ENCODE measurements at places on chromosomes 16 and 17. TPM values are rescaled to one million over a fixed set of nuclear protein-coding genes. Genes with fewer than 3 reads are reported as not detected.

The GABARAPL2 gene
- 93.1 TPM for total RNA-seq

The CRHR1 gene
- not detected for total RNA-seq

The VTN gene
- total RNA-seq = 22.7 TPM

The SUPT6H gene
- total RNA-seq = 101 TPM

The ZACN gene
- not detected for total RNA-seq

The ABCC12 gene
- under 0.01 TPM for total RNA-seq

The ZG16 gene
- total RNA-seq = not detected

The TNFRSF12A gene
- 47.4 TPM for total RNA-seq

The SOX15 gene
- 3.6 TPM for total RNA-seq

The TXNL4B gene
- total RNA-seq = 20.5 TPM

The TSPAN10 gene
- not detected for total RNA-seq

The KRTAP17-1 gene
- total RNA-seq = not detected

The CLDN7 gene
- total RNA-seq = 2.4 TPM

DNA sequence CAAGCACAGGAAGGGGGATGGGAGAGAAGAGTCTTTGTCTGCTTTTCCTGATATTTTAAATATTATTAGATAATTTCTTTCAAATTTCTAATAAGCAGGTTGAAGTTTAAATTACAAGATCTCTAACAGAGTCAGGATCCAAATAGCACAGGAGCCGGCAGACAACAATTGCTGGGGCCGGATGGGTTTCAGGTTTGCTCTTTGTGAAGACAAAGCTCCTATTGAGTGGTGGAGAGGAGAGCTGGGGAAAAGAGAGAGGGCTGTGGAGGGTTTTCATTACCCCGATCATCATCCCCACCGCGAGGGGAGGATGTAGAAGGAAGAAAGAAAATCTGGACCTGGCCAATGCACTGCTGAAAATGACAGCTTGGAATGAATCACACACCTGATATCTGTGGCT lies 197.3 kb downstream of the SOX9 start:
- no peak for DNase-seq

- DNase-seq = no peak
These were observed 231.1 kb upstream of the TBX2 start for GRCh38 chr17:61168506-61168905.

GRCh38 chr16:28292731-28293600 lies 641 bp downstream of the SBK1 start:
- no peak for DNase-seq

GRCh38 chr16:69812688-69813014 lies 50.5 kb downstream of the WWP2 start:
- no peak for DNase-seq

DNA sequence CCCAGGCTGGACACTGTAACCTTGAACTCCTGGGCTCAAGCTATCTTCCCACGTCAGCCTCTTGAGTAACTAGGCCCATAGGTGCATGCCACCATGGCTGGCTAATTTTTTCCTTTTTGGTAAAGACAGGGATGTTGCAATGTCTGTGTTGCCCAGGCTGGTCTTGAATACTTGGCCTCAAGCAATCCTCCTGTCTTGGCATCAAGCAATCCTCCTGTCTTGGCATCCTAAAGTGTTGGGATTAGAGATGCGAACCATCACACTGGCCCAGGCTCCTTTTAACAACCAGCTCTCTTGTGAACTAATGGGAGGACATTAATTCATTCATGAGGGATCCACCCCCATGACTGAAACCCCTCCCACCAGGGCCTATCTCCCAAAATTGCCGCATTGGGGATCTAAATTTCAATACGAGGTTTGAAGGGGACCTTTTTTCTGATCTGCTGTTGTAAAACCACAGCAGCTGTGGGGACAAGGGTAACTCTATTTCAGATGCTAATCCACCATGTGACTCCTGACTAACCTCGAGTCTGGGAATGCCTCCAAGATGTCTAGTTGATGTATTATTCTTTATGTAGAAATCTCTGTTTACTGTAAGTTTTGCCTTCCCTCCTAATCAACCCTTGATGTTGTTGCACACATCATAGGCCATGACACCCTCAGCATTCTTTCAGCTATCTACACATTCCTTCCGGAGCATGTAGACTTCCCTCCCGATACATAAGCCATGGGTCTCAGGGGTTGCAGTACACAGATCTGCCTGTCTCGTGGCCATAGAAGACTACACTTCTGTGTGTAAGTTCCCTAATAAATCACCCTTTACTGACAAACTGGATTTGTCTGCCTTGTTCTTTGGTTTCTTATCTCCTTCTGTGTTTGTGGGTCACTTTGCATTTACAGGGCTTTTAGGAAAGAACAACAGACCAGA lies 37.6 kb downstream of the RNF112 start:
- no peak for DNase-seq

- no peak for DNase-seq
These were observed 106.3 kb upstream of the SIAH1 start for GRCh38 chr16:48491517-48491916.

DNA sequence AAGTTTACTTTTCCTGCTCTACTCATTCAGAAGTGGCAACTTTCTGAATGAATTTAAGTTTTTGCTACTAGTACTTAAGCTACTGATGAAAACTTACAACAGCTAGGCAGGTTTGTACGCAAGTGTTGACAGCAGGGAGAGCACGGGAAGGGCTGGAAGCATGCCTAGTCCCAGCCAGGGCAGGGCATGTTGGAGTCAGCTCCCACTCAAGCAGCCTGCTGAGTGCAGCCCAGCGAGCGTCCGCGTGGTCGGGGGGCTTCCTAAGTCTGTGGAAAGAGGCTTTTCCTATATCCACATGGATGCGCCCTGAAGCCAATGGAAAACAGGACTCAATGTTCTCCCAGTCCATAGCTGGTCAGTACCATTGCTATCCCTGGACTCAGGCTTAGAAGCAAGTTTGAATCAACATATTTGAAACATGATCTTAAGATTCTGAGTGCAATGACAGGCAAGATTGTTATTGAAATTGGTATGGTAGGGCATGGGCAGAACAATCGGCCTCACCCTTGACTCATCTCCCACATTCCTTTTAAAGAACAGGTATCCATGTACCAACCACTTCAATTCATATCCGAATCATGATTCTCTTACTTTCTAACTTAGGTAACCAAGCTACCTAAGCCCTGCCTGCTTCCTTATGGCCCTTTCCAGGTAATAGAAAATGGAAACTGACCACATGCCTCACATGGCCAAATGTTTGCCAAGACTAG lies 22.5 kb downstream of the CYB5D2 start:
- DNase-seq = no peak

DNA sequence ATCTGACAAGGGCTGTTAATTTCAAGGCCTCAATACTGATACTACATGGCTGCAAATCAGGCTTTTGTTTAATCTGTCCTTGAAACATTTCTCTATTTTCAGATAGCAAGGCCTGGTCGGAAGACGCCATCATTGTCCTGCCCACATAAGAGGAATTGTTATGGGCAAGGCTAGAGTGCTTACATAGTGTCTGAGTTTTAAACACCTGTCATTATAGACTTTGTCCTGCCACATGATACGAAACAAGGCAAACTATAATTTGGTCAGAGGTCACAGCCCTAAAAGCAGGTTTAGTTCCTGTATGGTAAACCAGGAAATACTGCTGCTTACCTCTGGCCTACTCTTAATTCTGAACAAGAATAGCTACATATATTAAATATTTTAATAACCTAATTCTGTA lies 104.4 kb downstream of the SSH2 start:
- no peak for DNase-seq

- no peak for DNase-seq
These were observed 151.7 kb downstream of the CBLN1 start for GRCh38 chr16:49129935-49130334.

GRCh38 chr16:4709481-4709880 lies 16.1 kb downstream of the NUDT16L1 start:
- no peak for DNase-seq

GRCh38 chr16:81526935-81527334 lies 82.3 kb downstream of the CMIP start:
- DNase-seq = no peak

GRCh38 chr16:10629592-10629963 lies 49.2 kb upstream of the EMP2 start:
- no peak for DNase-seq

GRCh38 chr16:78505544-78506366 lies 406.3 kb downstream of the WWOX start:
- DNase-seq = peak; percentile 69

DNA sequence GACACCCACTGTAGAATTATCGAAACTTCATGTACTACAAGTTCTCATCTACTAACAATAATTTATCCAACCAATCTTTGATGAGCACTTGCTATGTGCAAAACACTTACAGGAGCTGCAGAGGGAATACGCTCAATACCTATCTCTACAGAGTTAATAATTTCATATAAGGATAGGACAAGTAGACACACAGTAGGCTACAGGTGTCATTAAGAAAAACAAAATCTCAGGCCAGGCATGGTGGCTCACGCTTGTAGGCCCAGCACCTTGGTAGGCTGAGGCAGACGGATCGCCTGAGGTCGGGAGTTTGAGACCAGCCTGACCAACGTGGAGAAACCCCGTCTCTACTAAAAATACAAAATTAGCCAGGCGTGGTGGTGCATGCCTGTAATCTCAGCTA lies 91.3 kb upstream of the PLEKHM1 start:
- DNase-seq = no peak

GRCh38 chr17:57186226-57187019 lies 69.9 kb upstream of the MSI2 start:
- no peak for DNase-seq

GRCh38 chr17:63999680-64000531 lies 1.8 kb downstream of the PRR29 start:
- no peak for DNase-seq

- DNase-seq = no peak
These were observed 185.4 kb upstream of the ZFHX3 start for GRCh38 chr16:73233329-73233765.

DNA sequence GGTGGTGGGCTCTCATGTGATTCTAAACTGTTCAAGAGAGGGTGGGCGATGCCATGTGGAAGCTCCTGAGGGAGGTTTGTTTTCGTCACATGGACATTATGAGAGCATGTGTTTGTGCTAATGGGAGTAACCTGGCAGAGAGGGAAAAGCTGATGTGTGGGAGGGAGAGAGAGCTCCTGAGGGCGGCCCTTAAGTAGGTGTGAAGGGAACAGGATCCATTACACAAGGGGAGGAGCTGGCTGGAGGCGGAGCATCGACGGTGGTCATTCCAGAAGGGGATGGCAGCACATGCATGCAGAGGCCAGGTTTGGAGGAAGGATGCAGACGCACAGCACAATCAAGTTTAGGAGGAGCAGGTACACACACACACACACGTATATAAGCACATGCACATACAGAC lies 197.5 kb downstream of the RPTOR start:
- no peak for DNase-seq

GRCh38 chr17:78122931-78123249 lies 5.7 kb downstream of the TMC6 start:
- no peak for DNase-seq

GRCh38 chr16:85057212-85057889 lies 29.8 kb downstream of the KIAA0513 start:
- DNase-seq = no peak

GRCh38 chr17:59837308-59838051 lies 55.3 kb downstream of the TUBD1 start:
- no peak for DNase-seq

- DNase-seq = peak; percentile 39
These were observed 14.1 kb downstream of the MAP3K14 start for GRCh38 chr17:45302649-45303173.

Data from tibial nerve (tissue), 4 donors.